ENCODE measurements at places on chromosomes 13 and 19.

DNA sequence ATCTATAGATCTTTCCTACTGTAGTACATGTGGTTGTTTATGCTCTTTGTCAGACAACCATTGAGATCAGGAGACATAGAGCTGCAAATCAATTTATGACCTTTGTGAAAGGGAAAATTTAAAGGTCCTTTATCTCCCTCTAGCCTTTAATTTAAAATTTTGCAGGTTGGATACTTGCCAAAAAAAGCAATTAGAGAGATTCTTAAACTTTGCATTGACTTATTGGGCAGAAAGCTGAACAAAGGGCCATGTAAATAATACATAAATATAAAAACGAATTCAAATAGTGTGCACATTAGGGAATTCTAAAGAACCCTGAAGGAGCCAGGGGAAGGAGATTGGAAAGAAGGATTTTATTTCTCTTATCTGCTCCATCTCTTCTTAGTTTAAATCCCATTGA is 22.0 kb upstream of the RB1 start:
- DNase-seq: no peak

DNA sequence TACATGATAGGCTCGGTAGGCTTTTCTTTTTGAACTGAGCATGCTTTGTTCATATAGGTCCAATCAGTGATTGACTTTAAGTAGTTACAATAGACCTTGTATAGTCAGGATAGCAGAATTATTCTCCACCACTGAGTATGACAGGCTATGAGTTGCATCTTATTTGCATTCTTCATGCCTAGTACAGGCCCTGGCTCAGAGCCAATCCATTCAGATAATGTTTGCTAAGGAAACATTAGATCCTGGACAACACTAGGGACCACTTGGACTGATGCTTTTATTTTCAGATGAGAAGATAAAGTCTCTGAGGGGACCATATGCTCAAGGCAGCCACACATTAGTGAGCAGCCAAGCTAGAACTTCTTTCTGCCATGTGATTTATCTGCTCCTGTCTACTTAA is 133.9 kb downstream of the KL start:
- no peak for DNase-seq

DNA sequence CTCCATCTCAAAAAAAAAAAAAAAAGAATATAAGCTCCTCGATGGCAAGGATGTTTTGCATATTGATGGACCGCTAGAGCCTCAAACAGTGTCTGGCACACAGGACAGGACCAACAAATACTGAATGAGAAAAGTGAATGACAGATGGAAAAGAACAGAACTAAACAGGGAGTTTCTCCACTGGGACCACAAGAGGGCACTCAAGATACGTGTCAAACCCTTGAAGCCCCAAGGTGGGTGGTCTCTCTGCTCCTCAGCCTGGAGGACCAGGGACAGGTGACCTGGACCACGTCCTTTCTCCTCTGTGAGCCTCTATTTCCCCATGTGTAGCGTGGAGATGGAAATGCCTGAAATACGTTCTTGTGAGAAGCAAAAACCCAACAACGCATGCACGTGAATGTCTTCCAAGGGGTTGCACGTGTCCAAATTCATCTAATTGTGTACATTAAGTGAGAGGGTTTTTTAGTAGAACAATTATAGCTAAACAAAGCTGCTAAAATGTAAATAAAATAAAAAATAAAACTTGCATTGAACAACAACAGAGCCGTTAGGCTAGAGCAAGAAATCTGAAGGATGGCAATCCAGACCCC is 5.7 kb upstream of the CDC42EP5 start:
- no peak for DNase-seq

GRCh38 chr13:34364633-34365032 is 546.7 kb downstream of the RFC3 start:
- no peak for DNase-seq

DNA sequence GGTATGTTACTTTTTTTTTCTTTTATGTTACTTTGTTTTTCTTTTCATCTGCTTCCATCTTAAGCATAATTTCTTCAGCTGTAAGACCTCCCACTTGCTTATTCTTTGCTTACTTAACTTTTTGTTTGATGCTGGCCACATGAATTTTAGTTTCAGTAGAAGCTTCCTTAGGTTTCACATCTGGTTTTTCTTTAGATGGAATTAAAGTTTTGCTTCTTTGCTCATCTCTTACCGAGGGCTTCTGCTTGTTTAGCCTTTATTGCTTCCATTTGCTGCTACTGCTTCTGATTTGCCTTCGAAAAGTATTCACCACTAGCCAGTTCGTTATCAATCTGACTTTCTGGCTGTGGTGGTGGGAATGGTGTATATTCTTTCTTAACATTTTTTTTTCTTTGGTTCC is 90.9 kb downstream of the GJA3 start:
- no peak for DNase-seq

GRCh38 chr13:47005756-47006414 is 109.0 kb upstream of the HTR2A start:
- DNase-seq: no peak

DNA sequence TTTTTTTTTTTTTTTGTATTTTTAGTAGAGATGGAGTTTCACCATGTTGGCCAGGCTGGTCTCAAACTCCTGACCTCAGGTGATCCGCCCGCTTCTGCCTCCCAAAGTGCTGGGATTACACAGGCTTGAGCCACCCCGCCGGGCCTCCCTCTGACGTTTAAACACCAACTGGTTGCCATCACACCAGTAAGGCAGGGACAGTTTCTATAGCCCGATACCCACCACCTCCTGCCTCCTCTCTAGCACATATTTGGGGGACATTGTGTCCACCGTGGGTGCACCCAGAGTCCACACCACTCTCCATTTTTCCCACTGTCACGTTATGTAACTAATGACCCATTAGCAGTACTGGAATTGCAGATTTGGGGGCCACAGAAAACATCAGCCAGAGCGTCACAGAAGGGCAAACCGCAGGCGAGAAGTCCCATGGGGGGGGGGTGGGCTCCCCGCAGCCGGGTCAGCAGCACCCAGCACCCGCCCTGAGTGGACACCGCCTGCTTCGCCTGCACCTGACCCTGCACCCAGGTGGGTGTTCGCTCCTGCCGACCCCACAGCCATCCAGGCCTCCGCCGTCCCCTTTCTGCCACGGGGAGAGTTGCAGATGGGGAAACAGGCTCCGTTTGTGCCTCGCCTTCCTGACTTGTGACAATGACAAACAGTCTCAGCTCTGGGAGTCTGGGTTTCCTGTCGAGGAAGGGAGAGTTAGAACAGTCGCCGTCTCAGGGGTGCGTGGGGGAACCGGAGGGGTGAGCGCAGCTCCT is 3.6 kb downstream of the ONECUT3 start:
- DNase-seq: no peak

DNA sequence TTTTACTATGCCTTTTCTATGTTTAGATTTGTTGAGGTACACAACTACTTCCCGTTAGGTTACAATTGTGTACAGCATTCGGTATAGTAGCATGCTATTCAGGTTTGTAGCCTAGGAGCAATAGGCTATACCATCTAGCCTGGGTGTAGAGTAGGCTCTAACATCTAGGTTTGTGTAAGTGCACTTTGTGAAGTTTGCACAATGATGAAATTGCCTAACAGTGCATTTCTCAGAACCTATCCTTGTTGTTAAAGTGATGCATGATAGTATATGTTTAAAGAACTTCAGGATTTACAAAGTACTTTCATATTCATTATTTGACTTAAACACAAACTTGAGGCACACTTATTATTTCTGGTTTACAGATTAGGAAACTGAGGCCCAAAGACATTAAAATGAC is 11.5 kb upstream of the SERPINE3 start:
- no peak for DNase-seq

All from nucleus accumbens (tissue), 56 donors.